ENCODE measurements at places on chromosomes 7 and 10. TPM values are rescaled to one million over a fixed set of nuclear protein-coding genes. Genes with fewer than 3 reads are reported as not detected.
A peak's percentile ranks its signal among the peaks of the same experiment; 100 is the strongest.

Gene PNLIPRP3
- 0.22 TPM for total RNA-seq

DNA sequence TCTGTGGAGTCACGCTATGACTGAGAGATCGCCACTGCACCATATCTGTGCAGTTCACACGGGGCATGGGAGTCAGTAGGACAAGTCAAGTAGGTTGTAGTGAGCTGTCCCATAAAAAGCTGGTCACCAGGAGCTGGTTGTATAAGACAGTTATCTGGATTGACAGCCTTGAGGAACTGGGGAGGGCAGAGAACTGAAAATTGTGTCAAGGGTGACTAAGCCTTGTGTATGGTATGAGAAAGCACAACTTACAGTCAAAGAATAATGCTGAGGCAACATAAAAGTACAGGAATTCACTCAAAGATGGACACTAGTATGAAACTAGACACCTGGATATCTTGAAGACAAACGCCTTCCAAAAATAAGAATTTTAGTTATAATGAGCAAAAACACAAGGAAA lies 564.9 kb downstream of the POM121L12 start:
- no peak for ATAC-seq

DNA sequence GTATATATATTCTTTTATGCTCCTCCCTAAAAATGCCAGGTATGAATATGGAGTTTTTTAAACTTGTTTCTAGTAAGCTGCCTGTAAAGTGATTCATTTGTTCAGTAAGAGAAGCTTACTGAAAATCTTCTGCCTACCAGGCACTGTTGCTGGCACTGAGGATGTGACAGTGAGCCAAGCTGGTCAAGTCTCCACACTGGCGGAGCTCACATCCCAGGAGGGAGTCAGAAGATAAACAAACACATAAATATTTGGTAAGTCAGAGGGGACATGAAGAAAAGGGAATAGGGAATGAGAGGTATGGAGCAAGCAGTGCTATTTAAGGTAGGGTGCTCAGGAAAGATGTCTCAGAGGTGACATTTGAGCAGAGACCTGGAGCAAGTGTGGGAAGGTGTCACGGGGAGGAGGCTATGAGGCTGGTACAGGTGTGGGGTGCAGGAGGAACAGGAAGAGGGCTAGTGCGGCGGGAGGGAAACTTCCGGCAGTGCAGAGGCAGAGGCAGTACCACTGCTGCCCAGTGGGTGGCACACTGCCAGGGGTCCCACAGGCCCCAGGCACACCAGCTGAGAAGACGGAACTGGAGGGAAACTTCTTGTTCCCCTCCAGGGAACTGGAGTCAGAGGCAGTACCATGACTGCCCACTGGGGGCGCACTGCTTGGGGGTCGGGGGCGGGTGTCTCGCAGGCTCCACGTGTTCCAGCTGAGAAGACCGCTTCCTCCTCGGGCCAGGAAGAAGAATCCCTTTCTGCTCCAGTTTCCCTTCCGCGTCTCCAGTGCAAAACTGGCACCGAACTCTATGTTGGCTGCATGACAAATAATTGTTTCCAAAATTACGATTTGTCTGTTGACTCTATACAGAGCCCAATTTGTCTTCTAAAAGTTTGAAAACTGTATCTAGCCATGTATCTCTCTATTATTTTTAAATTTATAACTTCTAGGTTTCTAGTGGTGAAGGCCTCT lies 161.0 kb downstream of the TEX36 start:
- ATAC-seq: no peak

Gene BHLHA15
- total RNA-seq: not detected

- ATAC-seq: peak; percentile 5
Measured at GRCh38 chr7:128755075-128755818, 16.1 kb downstream of the CALU start.

GRCh38 chr10:109892117-109892516 lies 31.2 kb downstream of the XPNPEP1 start:
- no peak for ATAC-seq

DNA sequence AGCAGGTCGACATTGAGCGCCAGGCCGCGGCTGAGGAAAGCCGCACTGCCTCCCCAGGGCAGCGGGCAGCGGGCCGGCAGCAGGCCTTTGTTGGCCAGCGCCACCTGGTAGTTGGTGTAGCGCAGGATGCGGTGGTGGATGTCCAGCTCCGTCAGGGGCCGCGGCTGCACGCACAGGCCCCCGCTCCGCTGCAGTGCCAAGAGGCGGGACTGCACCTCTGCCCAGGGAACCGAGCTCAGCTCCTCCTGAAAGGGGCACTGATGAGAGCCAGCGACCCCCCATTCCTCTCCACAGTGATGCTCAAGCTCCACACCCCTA lies 5.2 kb downstream of the ATG9B start:
- no peak for ATAC-seq

Gene CPVL
- total RNA-seq: 11.9 TPM

- peak; percentile 55 for ATAC-seq
Measured at GRCh38 chr10:99983280-99983988, 26.3 kb downstream of the DNMBP start.

DNA sequence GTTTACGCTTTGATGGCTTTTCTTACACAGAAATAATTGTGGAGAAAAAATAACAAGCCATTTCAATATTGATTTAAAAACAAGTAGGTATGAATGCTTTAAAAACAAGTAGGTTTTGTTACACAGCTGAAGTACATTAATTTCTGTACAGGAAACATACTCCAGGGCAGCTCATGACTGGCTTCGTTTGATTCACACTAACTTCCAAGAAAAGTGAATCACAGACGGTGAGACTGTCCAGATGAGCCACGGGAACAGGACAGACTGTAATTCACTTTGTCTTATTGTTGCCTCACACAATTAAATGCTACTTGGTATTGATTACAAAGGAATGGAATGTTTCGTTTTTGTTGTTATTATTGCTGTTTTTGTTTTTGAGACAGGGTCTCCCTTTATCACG lies 26.6 kb upstream of the SNX10 start:
- ATAC-seq: no peak

- peak; percentile 97 for ATAC-seq
Measured at GRCh38 chr7:101085162-101085964, at the start of gene TRIM56. Gene TRIM56 (plus strand): TSS chr7:101085481. CDS start chr7:101087313, 1,832 bp downstream.

- ATAC-seq: peak; percentile 65
Measured at GRCh38 chr10:86579883-86580520, 58.4 kb upstream of the WAPL start.

Gene RNF148
- 0.31 TPM for total RNA-seq

- ATAC-seq: no peak
Measured at GRCh38 chr7:50632561-50633413, 67.6 kb upstream of the DDC start.

- ATAC-seq: no peak
Measured at GRCh38 chr10:121112579-121113384, 261.6 kb downstream of the WDR11 start.

Measured in motor neuron (in vitro differentiated cells).